ENCODE measurements at places on chromosomes 1 and 21. TPM values are rescaled to one million over a fixed set of nuclear protein-coding genes. Genes with fewer than 3 reads are reported as not detected.

DNA sequence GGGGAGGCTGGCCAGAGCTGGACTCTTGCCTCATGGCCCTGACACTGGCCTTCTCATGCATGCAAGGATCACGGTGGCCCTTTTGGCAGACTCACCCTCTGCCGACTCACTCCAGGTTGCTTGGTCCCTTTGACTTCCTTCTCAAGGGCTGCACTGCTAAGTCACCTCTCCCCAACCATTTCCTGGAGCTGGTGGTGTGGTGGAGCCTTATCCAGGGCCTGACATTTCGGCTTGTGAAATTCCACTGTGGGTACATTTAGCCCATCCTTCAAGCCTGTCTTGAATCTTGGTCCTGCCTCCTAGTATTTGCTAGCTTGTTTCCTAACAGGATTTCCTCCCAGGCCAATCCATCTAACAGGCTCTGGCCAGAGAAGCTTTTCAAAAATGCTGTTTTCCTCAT, 52.6 kb upstream of the JUN start:
- no peaks in the 10 kb centered on the region for H3K27me3 ChIP-seq
- no peak overlapping the region for H3K27ac ChIP-seq
- H3K4me3 ChIP-seq: no peak overlapping the region
- no peaks in the 10 kb centered on the region for H3K36me3 ChIP-seq

DNA sequence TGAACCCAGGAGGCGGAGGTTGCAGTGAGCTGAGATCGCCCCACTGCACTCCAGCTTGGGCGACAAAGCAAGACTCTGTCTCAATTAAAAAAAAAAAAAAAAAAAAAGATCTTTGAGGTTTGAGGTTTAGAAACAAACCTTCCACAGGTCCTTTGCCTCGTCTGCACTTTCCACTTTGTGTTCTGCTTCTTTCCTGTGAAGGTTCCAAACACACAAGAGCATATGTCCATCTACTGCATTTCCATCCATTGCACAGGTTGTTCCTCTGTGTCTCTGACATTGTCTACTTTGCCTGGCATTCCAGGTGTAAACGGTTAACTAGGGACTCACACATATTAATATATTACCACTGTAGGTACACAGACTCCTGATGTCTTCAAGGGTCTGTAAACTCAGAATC, 40.1 kb downstream of the DSTYK start:
- H3K4me3 ChIP-seq: no peak overlapping the region
- DNase-seq: no peak
- H3K4me1 ChIP-seq: peaks cover 27% of the 10 kb centered on the region
- H3K27me3 ChIP-seq: no peaks in the 10 kb centered on the region
- H3K27ac ChIP-seq: peak overlapping the region; percentile 1
- peaks cover 14% of the 10 kb centered on the region for H3K36me3 ChIP-seq

GRCh38 chr1:189429610-189430009, 1048.1 kb downstream of the BRINP3 start:
- no peak overlapping the region for H3K4me3 ChIP-seq
- no peak for DNase-seq
- H3K27ac ChIP-seq: no peak overlapping the region

DNA sequence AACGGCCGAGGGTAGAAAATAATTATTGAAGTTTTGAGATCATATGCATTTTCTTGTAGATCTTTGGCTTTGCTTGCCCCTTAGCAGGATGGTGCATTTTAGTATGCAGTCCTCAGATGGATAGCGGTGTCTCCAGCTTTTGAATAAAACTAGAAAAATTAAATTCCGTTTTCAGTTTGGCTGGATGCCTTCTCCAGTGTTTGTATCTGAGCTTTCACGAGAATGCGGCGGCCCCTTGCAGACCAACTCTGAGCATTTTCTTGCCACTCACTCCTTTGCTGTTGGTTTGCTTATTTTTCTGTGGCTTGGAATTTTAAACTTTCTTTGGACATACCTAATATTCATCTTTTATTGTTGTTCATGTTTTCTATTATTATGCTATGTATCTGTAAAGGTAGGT, 192.6 kb downstream of the NFIA start:
- no peaks in the 10 kb centered on the region for H3K36me3 ChIP-seq
- H3K4me3 ChIP-seq: no peak overlapping the region
- H3K27me3 ChIP-seq: no peaks in the 10 kb centered on the region
- DNase-seq: no peak

DNA sequence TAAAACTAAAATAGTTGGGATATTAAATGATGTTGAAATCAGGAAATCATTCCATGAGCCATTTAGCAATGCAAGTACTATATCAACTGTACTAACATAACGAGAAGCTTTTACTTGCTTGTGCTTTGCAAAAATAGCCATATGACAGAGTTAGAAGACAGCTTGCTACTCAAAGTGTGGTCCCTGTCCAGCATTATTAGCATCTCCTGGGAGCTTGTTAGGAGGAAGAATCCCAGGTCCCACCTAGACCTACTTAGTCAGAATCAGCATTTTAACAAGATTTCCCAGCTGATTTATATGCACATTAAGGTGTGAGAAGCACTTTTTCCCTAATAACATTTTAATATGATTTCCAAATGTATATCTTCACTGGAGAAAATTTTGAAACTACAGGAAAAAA, 4.7 kb downstream of the PRKACB start:
- H3K27ac ChIP-seq: no peak overlapping the region
- H3K36me3 ChIP-seq: no peaks in the 10 kb centered on the region
- H3K4me3 ChIP-seq: no peak overlapping the region
- DNase-seq: no peak

- DNase-seq: no peak
- no peaks in the 10 kb centered on the region for H3K27me3 ChIP-seq
- H3K36me3 ChIP-seq: no peaks in the 10 kb centered on the region
- no peak overlapping the region for H3K27ac ChIP-seq
Observed at GRCh38 chr1:91101328-91101727, 79.5 kb upstream of the ZNF644 start.

GRCh38 chr1:23807453-23807852, 6.9 kb upstream of the GALE start:
- no peak for DNase-seq
- H3K4me1 ChIP-seq: no peaks in the 10 kb centered on the region
- no peak overlapping the region for H3K27ac ChIP-seq
- peaks cover 3% of the 10 kb centered on the region for H3K36me3 ChIP-seq
- no peaks in the 10 kb centered on the region for H3K27me3 ChIP-seq

DNA sequence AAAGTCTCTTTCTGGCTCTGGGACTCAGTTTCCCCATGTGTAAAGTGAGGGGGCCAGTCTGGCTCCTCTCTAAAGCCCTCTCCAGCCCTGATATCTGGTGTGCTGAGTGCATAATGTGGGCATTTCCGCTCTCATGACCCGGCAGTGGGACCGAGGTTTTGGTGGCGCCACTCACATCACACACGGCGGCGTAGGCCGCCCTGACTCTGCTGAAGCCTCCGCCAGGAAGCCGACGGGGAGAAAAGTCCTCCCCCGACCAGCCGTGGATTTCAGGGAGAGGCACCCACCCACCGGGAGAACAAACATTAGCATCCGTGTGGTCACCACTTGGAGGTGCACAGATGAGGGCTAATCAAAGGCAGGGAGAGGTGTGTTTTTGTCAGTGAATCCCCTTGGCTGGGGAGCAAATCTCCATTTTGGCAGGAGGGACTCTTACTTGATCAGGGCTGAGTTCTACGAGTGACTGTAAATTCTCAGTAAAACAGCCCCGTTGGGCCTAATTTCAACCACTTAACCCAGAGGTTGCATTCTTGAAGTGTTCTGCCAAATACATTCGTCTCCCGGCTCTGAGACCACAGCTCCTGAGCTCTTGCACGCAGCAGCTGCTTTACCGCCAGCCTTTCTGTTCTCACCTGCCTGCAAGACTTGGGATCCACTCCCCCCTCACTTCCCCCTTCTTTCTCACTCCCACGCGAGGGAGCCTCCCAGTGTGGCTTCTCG, 118.2 kb downstream of the FOXD2 start:
- H3K27me3 ChIP-seq: peaks cover 50% of the 10 kb centered on the region
- no peak overlapping the region for H3K4me3 ChIP-seq
- peaks cover 1% of the 10 kb centered on the region for H3K36me3 ChIP-seq
- no peaks in the 10 kb centered on the region for H3K4me1 ChIP-seq
- no peak for DNase-seq
- no peak overlapping the region for H3K27ac ChIP-seq

DNA sequence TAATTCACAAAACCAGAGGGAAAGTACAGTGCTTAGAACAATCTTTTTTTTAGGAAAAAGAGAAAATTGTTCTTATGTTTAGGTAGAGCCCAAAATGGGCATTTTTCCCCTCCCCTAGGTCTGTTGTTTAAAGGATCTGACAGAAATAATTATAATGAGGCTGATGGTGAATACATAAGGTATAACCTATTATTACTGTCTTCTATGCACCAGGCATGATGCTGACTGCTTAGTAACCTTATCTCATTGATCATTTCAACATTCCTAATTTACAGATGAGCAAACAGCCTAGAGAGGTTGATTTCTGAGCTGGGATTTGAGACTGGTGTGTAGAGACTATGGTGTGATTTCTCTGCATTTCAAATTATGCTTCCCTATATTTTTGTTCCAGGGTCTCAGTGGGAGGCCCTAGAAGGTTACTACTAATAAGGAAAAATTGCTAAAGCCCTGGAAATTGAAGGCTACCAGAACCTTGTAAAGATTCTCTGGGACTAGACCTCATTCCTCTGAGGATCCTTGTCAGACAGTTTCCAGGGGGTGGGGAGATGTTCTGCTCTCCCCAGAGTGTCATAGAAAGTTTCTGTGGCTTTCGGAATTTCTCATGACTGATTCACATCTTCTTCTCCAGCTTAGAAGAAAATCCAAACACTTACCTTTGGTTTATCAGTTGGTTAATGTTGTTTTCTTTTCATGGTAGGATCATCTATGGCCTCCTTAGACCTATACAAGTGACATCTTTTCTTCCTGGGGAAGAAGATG, 44.9 kb downstream of the ROR1 start:
- no peak for DNase-seq
- peak overlapping the region; percentile 43 for H3K27ac ChIP-seq
- H3K27me3 ChIP-seq: no peaks in the 10 kb centered on the region
- H3K4me1 ChIP-seq: peaks cover 84% of the 10 kb centered on the region

DNA sequence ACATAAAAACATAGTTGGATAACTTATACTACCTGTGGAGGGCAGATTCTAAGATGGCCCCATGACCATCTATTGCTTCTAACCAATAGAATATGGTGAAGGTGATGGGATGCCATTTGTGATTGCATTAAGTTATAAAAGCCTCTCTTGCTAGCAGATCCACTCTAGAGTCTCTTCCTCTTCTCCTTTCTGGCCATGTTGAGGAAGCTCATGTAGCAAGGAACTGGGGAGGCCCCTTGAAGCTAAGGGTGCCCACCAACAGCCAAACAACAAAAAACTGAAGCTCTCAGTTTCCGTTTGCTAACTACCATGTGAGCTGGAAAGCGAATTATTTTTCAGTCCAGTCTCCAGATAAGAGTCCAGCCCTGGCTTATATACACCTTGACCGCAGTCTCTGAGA, 16.0 kb upstream of the AGO1 start:
- H3K4me1 ChIP-seq: no peaks in the 10 kb centered on the region
- no peak for DNase-seq
- no peak overlapping the region for H3K27ac ChIP-seq
- H3K4me3 ChIP-seq: no peak overlapping the region
- H3K36me3 ChIP-seq: no peaks in the 10 kb centered on the region

- H3K27me3 ChIP-seq: no peaks in the 10 kb centered on the region
- H3K4me3 ChIP-seq: no peak overlapping the region
- no peaks in the 10 kb centered on the region for H3K36me3 ChIP-seq
- no peak for DNase-seq
Observed at GRCh38 chr1:178354816-178355215, 141.9 kb downstream of the CLEC20A start.

DNA sequence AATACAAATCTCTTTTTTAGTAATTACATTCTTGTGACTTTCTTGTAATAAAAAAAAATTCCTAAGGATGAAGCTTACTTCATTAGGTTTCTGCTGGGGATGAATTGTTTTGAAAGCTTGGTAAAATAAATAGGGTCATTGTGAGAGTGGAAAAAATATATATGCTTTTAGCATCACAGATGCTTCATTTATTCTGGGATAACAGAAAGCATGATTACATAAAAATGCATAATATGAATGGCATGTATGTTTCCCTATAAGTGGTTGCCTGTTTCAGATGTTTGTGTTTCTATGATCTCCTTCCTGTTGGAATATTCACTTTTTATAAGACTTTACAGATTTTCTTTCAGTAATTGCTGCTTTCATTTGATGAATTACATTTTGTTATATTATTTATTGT, 42.3 kb downstream of the HMCN1 start:
- H3K36me3 ChIP-seq: peaks cover 7% of the 10 kb centered on the region
- no peaks in the 10 kb centered on the region for H3K27me3 ChIP-seq
- no peak overlapping the region for H3K4me3 ChIP-seq
- DNase-seq: no peak

DNA sequence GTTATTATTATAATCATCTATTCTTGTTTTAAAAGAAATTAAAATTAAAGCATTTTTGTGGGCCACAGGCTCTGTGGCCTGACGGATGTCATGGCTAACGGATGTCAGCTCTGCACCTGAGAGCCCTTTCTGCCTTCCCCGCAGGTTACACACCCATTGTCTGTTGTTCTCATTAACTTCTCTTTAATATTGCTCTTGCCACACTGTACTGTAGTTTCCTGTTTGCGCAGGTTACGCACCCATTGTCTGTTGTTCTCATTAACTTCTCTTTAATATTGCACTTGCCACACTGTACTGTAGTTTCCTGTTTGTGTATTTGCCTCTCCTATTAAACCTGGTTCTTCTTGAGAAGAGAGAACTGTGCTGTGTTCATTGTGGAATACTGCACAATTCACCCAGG, 294.4 kb upstream of the PLXNA2 start:
- peaks cover 4% of the 10 kb centered on the region for H3K4me1 ChIP-seq
- H3K36me3 ChIP-seq: no peaks in the 10 kb centered on the region
- H3K27ac ChIP-seq: no peak overlapping the region

- H3K4me1 ChIP-seq: peaks cover 14% of the 10 kb centered on the region
- peaks cover 1% of the 10 kb centered on the region for H3K36me3 ChIP-seq
- H3K27ac ChIP-seq: no peak overlapping the region
- H3K27me3 ChIP-seq: peaks cover 77% of the 10 kb centered on the region
Observed at GRCh38 chr1:18109756-18110597, 2.4 kb downstream of the IGSF21 start.

GRCh38 chr1:93845538-93846205, 33.3 kb downstream of the DNTTIP2 start:
- peak overlapping the region; percentile 96 for H3K4me3 ChIP-seq
- H3K27ac ChIP-seq: peak overlapping the region; percentile 100
- H3K27me3 ChIP-seq: no peaks in the 10 kb centered on the region
- H3K4me1 ChIP-seq: peaks cover 36% of the 10 kb centered on the region
- H3K36me3 ChIP-seq: peaks cover 8% of the 10 kb centered on the region

DNA sequence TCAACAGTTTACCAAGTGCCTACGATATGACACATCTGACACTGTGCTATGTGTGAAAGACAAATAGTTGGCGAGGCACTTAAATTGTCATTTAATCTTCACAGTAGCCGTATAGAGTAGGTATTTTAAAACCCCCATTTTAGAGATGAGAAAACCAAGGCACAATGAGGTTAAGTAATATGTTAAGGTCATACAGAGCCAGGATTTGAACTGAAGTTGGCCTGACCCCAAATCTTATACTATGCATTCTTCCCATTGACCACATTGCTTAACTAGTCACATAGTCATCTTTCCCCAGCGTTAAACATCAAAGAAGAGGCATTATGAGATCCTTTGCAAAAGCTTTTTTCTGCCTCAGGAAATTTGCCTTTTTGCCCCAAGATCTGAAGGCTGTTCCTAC, 3.9 kb downstream of the INKA2 start:
- no peaks in the 10 kb centered on the region for H3K27me3 ChIP-seq
- no peak overlapping the region for H3K27ac ChIP-seq
- no peaks in the 10 kb centered on the region for H3K36me3 ChIP-seq
- no peak for DNase-seq
- no peak overlapping the region for H3K4me3 ChIP-seq

CAPN2 gene
- total RNA-seq: 202 TPM

APCS gene
- total RNA-seq: not detected

PRKAA2 gene
- 3.4 TPM for total RNA-seq

KRTAP24-1 gene
- total RNA-seq: not detected

F5 gene
- total RNA-seq: not detected

KIF21B gene
- 2.6 TPM for total RNA-seq

NR1I3 gene
- not detected for total RNA-seq
